ENCODE measurements at places on chromosomes 5 and 9. TPM values are rescaled to one million over a fixed set of nuclear protein-coding genes. Genes with fewer than 3 reads are reported as not detected.

The ZBED3 gene
- 7.0 TPM for total RNA-seq

The ACSL6 gene
- 8.1 TPM for total RNA-seq

The TRPM6 gene
- 1.7 TPM for total RNA-seq

The MARCOL gene
- not detected for total RNA-seq

The ADCY2 gene
- total RNA-seq, result 3.8 TPM

The PNPLA7 gene
- total RNA-seq, result 6.7 TPM

The ZBTB5 gene
- total RNA-seq, result 14.3 TPM

Data from glutamatergic neuron (in vitro differentiated cells).